LNCaP clone FGC (cell line): ENCODE measurements at places on chromosomes 12 and 14.

GRCh38 chr14:95282354-95282985 is 37.2 kb downstream of the CLMN start:
- no peak for DNase-seq

DNA sequence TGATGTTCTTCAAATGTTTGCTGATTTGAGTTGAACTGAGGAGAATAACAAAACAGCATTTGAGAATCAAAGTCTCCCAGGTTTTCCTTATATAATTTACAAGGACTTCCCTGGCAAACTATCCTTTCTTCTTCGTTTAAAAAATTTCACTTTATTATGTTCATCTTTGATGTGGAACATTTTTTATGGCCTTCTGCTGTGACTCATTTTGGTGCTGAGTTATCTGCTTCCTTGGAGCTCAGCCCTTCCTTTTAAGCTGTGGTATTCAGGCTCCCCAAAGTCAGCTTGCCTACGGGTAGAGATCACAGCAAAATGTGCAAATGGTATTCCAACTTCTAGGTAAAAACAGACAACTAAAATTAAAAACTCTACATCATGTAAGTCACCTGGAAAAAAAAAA is 1.4 kb upstream of the ANO4 start:
- DNase-seq = no peak

DNA sequence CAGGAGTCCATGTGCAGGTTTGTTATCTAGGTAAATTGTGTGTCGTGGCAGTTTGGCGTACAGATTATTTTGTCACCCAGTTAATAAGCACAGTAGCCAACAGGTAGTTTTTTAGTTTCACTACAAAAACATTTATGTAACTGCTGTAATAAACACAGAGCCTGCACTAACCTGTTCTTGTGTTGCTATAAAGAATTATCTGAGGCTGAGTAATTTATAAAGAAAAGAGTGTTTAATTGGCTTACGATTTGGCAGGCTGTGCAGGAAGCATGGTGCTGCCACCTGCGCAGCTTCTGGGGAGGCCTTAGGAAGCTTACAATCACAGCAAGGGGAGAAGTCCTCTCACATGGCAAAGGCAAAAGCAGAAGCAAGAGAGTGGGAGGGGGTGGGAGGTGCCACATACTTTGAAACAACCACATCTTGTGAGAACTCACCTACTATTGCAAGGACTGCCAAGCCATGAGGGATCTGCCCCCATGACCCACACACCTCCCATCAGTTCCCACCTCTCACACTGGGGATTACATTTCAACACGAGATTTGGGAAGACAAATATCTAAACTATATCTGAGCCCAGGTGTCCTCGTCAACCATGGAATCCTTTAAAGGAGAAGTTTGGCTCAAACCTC is 266.4 kb upstream of the GRIP1 start:
- no peak for DNase-seq

DNA sequence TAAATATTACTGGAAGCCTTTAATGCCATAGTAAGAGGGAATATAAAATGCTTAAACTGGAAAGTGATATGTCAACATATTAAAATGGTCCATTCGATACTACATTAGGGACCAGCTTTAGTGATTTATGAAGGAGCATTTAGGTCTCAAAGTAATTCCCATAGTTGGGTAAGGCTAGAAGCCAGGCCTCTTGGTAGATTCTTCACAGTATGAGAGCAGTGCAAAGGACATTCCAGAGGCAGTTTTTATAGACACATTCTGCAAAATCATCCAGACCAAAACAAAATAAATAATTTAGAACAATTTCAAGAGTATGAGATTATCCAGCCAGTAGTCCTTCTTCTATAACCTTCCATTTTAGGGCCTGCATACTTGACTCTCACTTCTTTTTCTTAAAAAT is 142.6 kb upstream of the PDZRN4 start:
- no peak for DNase-seq

- DNase-seq = no peak
Measured at GRCh38 chr12:56333197-56333678, 562 bp downstream of the PAN2 start.
